ENCODE measurements at places on chromosomes 2 and 18.

DNA sequence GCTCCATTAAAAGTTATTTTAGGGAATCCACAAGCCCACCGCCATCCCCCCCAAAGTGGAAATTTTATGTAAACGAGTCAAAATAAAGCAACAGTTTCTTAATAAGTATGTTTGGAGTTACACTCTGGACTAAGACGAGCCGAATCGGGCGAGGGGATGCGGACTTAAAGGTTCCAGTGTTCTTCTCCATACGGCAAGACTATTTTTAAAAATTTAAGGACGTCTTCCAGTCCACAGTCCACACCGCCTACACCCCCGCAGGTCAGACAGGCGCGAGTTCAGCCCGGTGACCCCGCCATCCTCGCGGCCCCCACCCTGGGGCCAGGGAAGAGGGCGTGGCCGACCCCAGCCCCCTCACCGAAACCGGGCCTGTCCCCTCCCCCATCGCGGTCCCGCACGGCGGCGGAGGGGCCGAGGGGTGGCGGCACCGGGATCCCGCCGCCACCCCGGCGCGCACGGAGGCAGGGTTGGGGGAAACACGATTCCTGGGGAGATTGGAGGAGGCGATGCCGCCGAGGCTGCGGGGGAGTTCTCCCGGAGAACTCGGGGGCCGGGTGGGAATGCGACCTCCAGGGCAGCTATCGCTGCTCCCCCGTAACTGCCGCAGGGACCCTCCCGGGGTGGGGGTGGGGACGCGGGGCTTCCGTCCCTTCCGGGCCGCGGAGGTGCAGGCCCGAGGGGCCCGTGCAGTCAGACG lies 24.5 kb upstream of the SMAD7 start:
- DNase-seq, result no peak

- DNase-seq, result no peak
Observed at GRCh38 chr2:144358979-144359541, 160.9 kb downstream of the ZEB2 start.

GRCh38 chr2:39424951-39425350 lies 12.1 kb downstream of the MAP4K3 start:
- DNase-seq, result no peak

- no peak for DNase-seq
Observed at GRCh38 chr2:7999683-8000476, 682.0 kb upstream of the ID2 start.

DNA sequence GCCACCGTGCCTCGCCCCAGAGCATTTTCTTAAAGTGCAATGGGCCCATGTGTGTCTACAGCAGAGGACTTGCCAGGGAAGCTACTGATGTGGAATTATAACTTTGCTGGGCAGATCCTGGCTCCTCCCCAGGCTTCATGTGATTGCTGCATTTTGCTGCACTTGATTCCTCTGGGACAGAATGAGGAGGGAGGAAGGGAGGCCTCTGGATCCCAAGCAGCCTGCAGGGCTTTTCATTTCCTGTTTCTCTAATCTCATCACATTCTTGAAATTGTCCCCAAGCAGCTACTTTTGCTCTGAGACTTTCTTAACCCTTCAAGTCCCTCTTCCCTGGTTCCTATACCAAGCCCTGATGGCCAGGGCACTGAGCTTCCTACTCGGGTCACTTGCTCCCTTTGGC lies 134.4 kb upstream of the SEC11C start:
- DNase-seq, result no peak

DNA sequence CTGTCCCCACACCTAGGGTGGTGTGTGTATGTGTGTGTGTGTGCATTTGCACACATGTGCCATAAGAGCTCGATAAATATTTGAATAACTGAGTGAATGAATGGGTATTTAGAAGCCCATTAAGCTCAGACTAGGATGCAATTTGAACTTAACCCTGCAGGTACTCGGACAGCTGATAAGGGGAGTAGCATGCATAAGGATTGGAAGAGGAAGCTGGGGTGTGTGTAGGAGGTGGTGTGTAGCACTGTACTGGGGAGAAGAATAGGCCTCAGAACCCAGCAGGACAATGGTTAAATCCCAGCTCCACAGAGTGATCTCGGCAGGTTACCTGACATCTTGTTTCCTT lies 1.8 kb upstream of the KCNF1 start:
- peak; percentile 80 for DNase-seq

DNA sequence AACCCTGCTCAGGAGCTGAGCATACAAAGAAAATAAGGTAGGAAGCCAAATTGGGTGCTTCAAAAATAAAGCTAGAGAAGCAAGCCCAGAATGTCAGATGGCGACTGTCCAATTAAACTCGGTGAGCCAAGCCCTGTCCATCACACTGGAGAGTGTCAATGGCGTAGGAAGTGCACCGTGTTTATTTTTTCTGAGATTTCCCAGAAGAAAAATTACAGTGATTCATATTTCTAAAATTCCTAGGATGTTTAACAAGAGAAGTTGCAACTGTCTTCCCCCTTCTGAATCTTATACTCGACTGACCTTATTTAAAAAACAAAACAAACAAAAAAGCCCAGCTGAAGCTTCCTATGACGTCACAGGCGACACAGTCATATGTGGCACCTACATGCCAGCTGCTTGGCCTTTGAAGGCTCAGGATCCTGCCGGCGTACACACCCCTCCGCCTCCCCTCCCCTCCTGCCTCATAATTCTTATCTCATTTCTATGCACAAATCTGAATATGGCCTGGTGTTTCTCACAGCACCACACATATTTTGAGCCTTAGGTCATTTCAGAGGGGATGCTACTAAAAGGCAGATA lies 60.8 kb downstream of the MBP start:
- no peak for DNase-seq

DNA sequence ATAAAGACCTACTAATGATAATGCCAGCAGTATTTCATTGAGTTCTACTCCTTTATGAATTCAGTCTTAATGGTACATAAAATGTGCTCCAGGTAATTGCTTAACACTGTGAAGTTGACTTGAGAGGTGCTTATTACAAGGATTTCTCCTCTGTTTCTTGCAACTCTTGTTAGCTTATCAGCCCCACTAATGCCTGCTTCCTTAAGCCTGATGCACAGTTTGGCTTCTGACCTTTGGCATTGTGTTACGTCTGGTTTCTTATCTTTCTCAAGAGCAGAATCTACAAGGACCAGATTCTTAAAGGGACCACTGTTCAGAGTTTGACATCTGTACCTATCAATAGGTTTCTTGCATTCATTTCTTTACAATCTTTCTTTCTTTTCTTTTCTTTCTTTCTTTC lies 223.9 kb upstream of the CWC22 start:
- DNase-seq, result no peak

GRCh38 chr2:105785095-105785847 lies 40.6 kb downstream of the NCK2 start:
- no peak for DNase-seq

DNA sequence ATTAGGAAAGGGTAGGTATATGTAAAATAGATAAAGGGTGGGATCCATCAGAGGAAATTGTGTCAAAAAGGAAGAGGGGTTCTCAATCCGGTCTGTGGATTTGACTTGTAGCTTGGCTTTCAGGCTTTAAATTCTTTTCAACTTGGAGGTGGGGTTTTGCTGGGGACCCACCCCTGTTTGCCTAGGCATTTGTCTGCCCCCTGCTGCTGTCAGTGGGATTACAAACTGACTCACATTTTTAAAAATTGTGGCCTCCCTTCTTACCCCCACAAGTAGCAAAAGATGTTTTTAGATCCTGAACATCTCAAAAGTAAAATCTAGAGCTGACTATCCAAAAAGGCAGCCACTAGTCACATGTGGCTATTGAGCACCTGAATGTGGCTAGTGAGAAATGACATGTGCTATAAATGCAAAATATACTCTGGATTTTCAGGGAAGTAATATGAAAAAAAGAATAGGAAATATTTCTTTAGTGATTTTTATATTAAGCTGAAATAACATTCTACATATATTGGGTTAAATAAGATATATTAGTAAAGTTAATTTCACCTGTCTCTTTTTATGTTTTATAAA lies 178.9 kb downstream of the GFPT1 start:
- DNase-seq, result no peak

DNA sequence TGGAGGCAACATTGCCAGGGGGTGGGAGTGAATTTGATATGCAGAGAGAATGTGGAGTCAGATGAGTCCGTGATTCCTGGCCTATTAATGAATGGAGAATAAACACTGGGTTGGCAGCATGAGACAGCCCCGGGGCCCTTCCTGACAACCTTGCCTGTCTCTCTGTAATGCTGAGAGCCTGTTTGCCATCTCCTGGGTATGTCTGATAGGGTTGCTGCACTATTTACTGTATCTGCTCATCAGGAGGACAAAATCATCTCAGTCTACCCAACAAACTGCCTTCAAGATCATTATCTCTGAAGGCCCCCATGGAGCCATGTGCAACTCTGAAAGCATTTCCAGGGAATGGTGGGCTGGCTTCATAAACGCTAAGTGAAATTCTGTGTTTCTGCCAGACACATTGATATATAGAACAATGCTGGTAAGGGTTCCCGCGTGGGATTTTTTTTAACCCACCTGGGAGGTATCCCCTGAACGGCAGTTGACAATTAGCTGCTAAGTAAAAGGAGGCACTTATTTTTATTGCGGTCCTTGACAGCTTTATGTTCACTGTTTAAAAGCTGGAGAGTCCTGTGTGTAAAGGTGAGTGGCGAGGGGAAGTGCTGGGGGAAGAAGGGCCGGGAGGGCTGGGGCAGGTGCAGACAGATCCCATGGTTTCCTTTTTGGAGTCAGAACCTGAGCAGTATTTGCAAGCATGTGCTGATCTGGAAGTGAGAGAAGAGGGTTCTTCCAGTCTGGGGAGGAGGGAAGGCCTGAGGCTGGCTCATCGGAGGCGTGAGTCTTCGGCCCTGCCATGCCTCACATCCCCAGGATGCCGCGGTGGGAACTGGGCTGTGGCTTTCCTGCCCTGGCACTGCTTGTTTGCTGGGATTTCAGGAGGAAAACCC lies 64.8 kb downstream of the ARHGAP25 start:
- peak; percentile 43 for DNase-seq

- DNase-seq, result no peak
Observed at GRCh38 chr18:31821545-31822171, 61.0 kb upstream of the SLC25A52 start.
